IMR-90 (cell line): ENCODE measurements at places on chromosomes 1 and 21. TPM values are rescaled to one million over a fixed set of nuclear protein-coding genes. Genes with fewer than 3 reads are reported as not detected.

SMIM1 gene
- 0.90 and 1.9 TPM in 2 replicates for total RNA-seq

HLX gene
- total RNA-seq: 3.9 and 4.3 TPM in 2 replicates

XKR8 gene
- 1.1 TPM in 2 replicates for total RNA-seq

SPRR2G gene
- total RNA-seq: not detected in 2 replicates

TSSK3 gene
- total RNA-seq: not detected in 2 replicates

CCDC185 gene
- not detected in 2 replicates for total RNA-seq

SELL gene
- total RNA-seq: not detected in 2 replicates

SYT2 gene
- total RNA-seq: under 0.01 TPM in 2 replicates

PCP4L1 gene
- total RNA-seq: not detected in 2 replicates

PDPN gene
- total RNA-seq: not detected in 2 replicates
